ENCODE measurements at places on chromosomes 3 and 15. TPM values are rescaled to one million over a fixed set of nuclear protein-coding genes. Genes with fewer than 3 reads are reported as not detected.

DNA sequence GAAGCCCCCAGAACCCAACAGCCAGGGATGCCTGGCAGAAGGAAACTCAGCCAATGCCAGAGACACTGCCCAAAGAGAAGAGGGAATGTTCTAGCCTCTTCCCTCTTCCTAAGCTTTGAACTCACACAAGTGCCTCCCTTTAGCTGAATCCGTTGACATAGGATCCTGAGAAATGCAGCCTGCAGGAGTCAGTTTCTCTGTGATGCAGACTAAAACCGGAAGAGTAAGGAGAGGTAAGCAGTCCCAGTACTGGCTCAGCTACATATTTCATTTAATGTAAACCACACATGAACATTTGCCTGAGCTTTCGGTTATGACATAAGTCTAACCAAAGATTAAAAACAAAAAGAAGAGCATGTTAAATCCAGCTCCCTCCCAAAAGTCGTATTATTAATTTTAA lies 768.7 kb downstream of the TBL1XR1 start:
- no peak for DNase-seq

DNA sequence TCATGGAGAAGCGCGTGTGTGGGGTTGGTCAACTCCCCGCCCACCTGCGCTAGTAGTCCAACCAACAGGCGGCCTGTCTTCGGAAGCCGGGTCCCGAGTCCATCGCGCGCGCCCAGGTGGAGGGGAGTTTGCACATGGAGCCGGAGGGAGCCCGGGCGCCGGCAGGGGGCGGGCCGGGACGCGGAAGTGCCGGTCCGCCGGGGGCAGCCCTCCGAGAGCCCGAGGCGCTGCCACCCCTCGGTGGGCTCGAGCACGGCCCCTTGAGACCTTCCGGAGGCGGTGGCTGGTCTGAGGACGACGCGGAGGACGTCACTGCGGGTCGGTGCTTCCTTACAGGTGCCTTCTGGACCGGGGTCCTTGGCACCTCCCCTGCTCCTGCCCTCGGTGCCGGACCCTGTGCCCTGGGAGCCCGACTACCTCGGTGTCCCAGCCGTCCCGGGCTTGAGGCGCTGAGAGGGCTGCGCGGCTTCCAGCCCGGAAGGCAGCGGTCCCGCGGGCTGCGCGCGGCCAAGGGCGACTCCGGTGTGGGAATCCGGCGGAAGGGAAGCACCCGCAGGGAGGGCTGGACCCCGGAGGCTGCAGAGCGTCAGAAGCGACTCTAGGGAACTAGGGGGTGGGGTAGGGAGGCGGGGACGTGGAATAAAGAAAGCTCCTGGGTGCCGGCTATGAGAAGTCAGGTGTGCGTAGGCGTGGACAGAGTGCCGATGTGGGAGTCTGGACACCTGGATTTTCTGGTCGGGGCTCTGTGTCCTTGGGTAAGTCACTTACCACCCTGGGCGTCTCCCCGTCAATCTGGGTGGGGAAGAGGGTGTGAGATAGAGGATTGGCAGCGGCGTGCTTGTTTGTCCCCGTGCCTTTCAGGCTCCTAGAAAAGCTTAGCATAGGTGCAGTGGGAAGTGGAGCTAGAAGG lies 212.3 kb downstream of the FGF12 start:
- no peak for DNase-seq

- DNase-seq: no peak
These were observed 12.3 kb upstream of the KLF13 start for GRCh38 chr15:31314380-31314779.

- no peak for DNase-seq
These were observed 550.5 kb upstream of the AGTR1 start for GRCh38 chr3:148146947-148147826.

DNA sequence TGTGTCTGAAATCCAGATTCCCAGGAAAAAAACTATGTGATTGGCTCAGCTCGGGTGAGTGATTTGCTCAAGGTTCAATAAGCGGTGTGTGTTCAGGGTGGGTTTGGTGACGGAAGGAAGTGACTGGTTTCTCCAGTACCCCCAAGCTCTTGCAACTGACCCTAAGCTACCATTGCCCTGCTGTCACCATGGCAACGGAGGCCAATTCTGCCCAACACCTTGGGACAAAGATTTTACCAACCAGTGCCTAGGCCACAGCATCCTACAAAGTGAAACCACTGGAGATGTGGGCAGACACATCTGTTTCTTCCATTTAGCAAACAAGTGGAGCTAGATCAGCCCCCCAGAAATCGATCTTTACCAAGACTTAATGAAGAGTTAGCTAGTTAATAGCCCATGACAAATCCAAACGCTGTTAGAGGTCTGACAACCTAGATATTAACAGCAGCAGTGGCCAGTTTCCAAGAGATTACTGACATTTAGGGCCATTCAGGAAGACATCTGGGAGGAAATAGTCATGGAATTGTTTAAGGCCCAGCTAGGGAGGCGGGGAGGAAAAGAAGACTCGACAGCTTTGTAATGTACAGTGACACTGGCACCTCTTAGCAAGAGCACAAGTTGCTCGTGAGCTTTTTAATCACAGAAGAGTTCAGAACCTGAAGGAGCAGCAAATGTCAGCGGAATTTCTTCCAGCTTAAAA lies 195.9 kb downstream of the SLCO3A1 start:
- DNase-seq: no peak

DNA sequence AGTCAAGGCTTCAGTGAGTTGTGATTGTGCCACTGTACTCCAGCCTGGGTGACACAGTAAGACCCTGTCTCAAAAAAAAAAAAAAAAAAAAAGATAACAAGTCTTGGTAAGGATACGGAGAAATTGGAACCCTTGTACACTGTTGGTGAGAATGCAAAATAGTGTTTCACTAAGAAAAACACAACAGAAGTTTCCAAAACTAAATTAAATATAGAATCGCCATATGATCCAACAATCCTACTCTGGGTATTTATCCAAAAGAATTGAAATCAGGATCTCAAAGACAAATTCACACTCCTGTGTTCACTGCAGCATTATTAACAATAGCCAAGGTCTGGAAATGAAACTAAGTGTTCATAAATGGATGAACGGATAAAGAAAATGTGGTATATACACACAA lies 149.4 kb downstream of the ERC2 start:
- no peak for DNase-seq

The PLA2G4B gene
- 0.85 TPM for total RNA-seq

The WDR93 gene
- 0.07 TPM for total RNA-seq

The NEIL1 gene
- 10.6 TPM for total RNA-seq

Measured in pulmonary artery endothelial cell (primary cell).